Right lung (tissue), 10 donors: ENCODE measurements at places on chromosomes 1 and 21. TPM values are rescaled to one million over a fixed set of nuclear protein-coding genes. Genes with fewer than 3 reads are reported as not detected.
A peak's percentile ranks its signal among the peaks of the same experiment; 100 is the strongest.

TEDDM1 gene
- polyA plus RNA-seq, result 0.21 TPM

ACTA1 gene
- 17.5 TPM for polyA plus RNA-seq

KCNQ4 gene
- polyA plus RNA-seq, result 0.80 TPM

KCNJ9 gene
- 0.06 TPM for polyA plus RNA-seq

CD5L gene
- polyA plus RNA-seq, result 0.56 TPM

USF1 gene
- polyA plus RNA-seq, result 63.8 TPM

TACSTD2 gene
- polyA plus RNA-seq, result 8.5 TPM

WNT9A gene
- polyA plus RNA-seq, result 2.3 TPM

DNA sequence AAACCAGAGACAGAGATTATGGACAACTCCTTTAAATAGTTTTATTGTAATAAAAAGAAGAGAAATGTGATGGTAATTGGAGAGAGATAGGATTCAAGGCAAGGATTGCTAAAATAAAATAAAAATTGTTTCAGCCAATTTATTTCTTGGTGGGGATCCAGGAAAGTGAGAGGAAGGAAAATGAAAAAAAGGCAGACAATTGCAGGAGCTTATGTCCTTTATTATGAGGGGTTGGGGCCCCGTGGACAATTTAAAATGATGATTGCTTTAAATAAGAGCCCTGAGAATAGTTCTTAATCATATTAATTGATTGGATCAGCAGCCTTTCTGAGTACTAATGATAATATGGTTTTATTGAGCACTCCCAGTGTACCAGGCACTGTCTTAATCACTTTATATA is 40.2 kb downstream of the RGS2 start:
- no peak for DNase-seq

GRCh38 chr1:95734560-95734959 is 500.6 kb downstream of the RWDD3 start:
- no peak for DNase-seq

DNA sequence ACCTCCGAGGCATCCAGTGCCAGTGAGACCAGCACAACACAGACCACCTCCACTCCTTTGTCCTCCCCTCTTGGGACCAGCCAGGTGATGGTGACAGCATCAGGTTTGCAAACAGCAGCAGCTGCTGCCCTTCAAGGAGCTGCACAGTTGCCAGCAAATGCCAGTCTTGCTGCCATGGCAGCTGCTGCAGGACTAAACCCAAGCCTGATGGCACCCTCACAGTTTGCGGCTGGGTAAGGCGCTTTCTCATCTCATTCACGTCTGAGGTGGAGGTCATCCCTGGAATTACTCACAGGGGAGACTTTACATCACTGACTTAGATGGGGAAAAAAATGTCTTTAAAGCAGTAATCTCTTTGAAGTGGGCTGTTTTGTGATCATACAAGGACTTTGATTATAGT is 106.3 kb downstream of the CD247 start:
- no peak for DNase-seq

- no peak for DNase-seq
Measured at GRCh38 chr1:165877940-165878556, 50.6 kb downstream of the UCK2 start.

- peak; percentile 76 for DNase-seq
Measured at GRCh38 chr1:68213843-68214242, 18.5 kb downstream of the WLS start.

- no peak for DNase-seq
Measured at GRCh38 chr21:16676391-16676790, 836.5 kb upstream of the CXADR start.

DNA sequence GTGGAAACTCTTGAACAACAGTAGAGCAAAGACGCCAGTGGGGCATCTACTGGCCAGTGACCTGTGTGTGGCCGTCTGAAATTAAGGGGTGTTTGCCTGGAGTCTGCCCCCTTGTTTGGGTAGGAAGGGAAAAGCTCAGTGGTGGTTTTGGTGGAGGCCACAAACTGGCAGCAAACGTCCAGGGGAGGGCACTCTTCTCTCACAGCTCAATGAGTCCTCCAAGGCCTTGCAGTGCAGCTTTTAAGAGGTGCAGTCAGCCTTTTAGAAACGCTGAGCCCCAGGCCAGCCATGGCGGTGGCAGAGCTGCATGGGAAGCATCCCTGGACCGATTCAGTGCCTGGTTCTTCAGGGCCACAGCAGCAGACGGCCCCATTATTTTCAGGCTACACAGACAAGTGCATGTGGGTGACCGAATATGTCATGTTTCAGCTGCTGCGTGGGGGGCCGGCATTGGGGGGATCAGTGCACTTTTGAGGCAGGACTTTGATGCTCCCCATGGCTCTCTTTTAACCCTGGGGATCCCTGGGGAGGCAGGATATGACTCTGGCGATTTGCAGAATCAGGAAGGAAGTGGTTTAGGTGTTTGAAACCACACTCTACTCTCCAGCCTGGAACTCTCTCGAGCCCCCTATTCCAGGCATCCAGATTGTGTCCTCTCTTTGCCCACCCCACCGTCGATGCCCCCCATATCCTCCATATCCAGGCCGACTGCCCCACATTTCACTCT is 414.0 kb downstream of the PRDM2 start:
- DNase-seq, result peak; percentile 44

DNA sequence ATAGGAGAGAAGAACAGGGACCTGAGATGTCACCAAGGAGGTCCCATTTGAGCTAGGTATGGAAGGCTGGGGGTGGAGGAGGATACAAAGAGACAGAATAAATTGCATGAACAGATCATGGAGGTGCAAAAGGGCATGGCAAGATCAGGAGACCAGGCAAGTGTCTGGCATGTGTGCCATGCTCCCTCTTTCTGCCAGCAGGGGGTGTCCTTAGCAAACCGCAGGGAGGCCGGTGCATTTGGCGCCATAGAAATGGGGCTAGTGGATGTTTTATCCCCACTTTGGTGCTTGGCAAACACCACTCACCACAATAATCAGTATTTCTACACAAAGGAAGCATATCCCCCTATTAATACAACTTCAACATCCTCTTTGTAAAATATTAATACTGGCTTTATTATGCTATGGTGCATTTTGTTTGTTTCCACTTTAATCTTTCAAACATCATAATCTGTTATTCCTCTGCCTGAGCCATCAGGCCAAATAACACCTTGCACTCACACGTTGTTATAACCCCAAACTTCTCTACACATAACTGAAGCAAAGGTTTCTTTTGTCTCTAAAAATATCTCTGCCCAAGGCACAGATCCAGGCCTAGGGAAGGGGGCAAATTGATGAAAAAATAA is 25.9 kb downstream of the S100A6 start:
- DNase-seq, result no peak

DNA sequence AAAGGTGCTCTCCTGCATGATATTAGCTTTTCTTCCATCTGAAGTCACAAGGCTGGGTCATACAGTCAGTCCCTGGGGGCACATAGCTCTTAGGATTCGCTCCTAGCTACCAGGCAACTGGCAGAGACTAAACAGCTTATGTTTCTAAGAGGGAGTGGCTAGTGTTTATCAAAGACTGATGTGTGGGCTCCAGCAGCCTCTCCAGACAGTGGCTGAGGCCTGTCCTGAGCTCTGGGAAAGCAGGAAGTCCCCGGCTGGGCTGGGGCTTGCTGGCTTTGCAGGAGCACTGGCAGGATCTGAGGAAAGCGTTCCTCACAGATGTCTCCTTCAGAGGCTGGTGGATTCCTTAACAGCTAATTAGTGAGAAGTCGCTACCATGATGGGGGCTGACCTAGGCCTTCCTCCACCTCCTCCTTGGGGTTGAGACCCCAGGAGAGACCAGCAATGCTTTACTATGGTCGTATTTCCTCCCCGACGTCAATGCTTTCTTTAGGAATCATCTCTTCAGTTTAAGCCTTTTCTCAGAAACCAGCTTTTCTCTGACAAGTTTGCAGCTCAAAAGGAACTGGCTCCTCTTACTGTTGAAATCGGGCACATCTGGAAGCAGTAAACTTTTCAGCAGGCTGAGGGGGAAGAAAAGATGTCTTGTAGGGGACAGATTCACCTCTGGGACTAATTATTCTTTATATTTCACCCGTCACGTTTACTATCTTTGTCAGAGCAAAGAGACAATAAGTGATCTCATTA is 33.5 kb upstream of the HHAT start:
- DNase-seq, result no peak

GRCh38 chr21:42983103-42983502 is 8.7 kb downstream of the PKNOX1 start:
- no peak for DNase-seq

- DNase-seq, result no peak
Measured at GRCh38 chr1:205480349-205480985, 24.0 kb upstream of the CDK18 start.

DNA sequence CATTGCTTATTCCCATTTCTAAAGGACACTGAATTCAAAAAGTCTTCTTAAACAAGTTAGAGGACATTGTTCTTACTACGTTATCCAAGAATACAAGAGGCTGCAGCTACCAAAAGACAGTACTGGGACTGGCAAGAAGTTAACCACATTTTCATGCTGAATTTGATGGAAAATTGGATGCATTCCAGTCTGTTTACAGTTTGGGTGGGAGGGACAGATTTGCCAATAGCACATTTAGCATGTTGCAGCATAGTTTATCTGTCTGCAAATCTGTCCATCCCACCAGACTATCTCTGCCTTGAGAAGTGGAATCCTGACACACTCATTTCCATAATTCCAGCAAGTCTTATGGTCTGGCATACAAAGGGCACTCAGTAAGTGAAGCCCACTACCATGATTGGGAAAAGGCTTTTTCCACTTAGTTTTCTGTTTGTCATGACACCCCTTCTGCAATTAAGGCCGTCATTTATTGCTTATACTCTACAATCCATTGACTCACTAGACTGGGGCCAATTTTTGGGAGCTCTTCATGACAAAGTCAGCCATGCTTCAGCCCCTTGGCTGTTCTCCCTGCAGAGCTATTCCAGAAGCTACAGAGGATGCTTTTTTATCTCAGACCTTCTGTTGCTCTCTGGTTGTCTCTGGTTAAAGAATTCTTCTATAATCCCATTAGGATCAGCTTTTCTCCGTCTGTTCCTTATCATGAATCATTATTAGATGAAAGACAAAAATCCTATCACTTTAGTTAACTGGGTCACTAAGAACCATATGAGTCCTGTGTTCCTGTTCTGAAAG is 355.8 kb upstream of the PTBP2 start:
- DNase-seq, result no peak

DNA sequence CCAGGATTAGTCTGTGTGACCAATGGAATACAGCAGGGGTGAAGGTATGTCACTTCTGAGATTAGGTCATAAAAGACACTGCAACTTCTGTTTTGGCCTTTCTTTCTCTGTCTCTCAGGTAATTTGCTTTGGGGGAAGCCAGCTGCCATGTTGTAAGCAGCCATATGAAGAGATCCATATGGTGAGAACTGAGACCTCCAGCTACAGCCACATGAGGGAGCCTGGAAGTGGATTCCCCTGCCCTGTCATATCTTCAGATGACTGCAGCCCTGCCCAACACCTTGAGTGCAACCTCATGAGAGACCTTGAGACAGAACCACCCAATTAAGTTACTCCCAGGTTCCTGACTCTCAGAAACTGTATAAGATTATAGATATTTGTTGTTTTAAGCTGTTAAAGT is 70.1 kb upstream of the ESRRG start:
- DNase-seq, result no peak

GRCh38 chr1:192860478-192861185 is 51.8 kb downstream of the RGS2 start:
- DNase-seq, result no peak

GRCh38 chr1:167057241-167057688 is 32.9 kb downstream of the GPA33 start:
- DNase-seq, result peak; percentile 13

GRCh38 chr1:34926156-34926555 is 3.3 kb downstream of the DLGAP3 start:
- DNase-seq, result no peak

DNA sequence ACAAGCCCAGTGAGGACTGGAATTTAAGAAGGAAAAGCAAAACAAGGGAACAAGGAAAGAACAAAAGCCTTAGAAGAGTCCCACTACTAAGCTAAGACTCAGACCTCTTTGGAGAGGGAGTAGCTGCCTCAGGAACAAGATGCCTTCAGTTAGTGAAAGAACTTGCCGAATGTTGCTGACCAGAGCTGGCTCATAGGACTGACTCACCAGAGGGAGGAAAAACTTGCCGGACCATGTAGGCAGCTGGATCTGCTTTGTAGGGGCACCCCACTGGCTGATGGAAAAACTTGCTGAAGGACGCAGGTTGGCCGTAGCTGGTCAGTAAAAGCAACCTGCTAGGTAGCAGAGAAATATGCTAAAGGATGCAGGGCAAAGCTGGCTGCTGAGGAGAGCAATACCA is 15.3 kb upstream of the ZSWIM5 start:
- no peak for DNase-seq

DNA sequence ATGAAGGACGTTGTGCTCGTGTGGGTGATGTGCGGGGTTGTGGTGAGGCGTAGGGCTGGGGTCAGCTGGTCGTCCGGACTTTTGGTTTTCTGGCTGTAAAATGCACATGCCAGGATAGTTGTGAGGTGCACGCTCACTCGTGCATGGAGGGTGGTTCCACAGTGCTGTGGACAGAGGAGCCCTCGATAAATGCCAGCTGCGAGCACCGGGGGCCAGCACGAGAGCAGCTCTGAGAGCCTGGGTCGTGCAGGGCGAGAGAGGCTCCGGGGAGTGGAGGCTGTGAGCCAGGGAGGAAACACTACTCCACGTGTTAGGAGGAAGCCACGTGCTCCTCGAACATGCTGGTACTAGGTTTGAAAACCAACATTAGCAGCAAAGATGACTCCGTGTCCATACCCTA is 39.4 kb downstream of the COL18A1 start:
- DNase-seq, result no peak

GRCh38 chr1:8482979-8483381 is 165.1 kb downstream of the SLC45A1 start:
- no peak for DNase-seq

GRCh38 chr1:110944806-110945205 is 18.9 kb downstream of the LRIF1 start:
- DNase-seq, result no peak

DNA sequence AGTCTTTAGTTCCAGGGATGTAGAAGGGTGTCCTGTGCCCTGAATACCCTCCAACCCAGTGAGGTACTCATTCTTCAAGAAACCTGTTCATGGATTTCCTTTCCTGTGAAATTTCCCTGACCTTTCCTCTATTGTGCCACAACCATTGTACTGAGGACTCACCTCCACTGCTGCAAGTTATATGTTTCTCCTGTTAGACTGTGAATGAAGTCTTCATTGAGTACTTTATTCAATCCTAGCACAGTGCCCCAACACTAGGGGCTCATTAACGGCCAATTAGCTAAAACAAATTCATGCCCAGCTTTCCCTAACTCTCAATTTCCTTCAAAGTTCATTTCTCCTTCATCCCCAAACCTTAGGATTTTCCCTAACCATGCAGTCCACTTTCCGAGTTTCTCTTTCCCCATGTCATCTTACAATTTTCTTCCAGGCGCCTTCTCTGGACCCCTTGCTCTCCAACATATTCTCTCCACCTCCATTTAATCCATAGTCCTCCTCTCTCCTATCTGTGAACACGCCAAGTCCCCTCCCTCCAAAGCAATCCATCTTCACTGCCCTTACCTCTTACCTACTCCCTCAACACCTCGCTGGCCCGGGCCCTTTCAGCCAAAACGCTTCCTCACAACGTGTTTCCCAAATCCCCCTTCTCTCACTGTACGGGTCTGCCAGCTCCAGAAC is 1.3 kb downstream of the TRIM33 start:
- DNase-seq, result no peak
